AG20443 (cell line): ENCODE measurements at places on chromosomes 7 and 10.

- peak; percentile 75 for DNase-seq
These were observed 29.1 kb downstream of the GTF2IRD1 start for GRCh38 chr7:74482629-74483401.

DNA sequence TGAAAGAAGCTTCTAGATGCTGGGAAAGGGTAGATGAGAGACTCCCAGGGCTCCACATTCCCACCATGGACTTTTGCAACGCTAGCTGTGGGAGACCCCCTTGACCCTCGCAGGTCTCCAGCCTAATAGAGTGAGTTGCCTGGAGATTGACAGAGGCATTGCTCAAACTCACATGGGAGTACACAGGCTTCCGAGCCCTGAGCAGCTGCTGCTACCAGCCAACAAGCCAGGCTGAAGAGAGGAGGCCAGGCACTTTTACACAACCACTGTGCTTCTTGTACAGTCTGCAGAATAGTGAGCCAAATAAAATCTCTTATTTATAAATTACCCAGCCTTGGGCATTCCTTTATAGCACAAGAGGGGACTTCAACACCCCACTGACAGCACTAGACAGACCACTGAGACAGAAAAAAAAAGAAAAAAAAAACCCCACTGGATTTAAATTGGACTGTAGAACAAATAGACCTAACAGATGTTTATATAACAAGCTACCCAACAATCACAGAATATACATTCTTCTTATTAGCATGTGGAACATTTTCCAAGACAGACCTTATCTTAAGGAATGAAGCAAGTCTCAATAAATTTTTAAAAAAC, 146.2 kb downstream of the ZFAND4 start:
- DNase-seq = no peak

DNA sequence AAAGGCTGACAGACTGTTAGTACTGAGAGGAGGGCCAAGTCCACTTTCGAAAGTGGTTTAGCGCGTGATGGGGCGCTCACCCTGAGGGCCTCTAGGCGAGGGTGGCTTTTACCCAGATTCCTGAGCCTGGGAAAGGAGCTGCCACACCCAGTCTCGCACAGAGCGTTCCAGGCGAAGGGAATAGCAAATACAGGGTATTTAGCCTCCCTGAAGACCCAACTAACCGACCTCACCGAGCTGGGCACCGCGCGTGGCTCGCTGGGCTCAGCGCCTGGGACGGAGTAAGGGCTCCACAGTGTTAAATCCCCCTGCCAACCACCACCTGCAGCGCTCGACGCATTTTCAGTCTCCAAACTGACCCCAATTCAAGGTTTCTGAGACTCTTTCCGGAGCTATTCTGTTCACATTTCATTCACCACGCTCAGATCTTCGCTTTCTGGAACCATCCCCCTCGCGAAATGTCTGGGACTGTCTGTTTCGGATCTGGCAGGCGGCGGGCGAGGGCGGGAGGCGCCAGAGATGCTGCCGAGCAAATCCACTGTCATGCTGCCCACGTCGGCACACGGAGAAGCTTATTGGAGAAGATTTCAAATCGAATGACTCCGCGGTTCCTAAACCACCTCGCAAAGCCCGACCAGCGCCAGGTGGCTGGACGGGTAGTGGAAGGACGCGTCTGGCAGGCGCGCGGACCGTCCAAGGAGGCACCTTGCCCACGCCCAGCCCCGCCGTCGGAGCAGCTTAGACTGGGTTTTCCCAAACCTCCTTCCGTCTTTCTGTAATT, 1.4 kb upstream of the OSBPL3 start:
- DNase-seq = peak; percentile 72

- no peak for DNase-seq
These were observed 35.3 kb upstream of the MYL10 start for GRCh38 chr7:101664436-101664835.

DNA sequence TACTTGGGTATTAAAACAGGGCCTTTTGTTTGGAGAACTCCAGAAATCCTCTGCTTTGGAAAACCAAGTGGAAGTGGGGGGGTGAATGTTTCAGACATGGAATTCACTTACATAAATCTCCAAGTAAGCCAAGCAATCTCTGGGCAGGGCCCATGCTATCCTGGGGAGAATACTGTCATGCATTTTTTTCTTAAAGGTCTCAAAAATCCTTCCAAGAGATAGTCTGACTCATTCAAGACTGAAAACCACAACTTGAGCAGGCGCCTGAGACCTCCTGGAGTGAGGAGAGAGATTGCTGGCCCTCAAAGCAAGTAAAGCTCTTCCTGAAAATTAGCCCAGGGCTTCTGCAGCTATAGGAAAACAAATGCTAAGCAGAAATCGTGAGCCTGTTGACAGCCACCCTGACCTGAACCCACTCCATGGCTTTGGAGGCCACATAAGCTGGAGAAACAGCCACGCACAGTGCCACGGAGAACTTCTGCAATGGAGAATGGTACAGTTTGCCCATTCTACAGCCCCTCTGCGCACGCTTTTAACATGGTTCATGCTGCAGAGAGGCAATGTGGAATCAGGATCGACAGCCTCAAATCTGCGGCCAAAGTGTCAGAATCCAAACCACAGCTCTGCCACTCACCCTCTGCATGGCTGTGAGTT, 203.1 kb upstream of the AUTS2 start:
- DNase-seq = peak; percentile 91

- DNase-seq = no peak
These were observed 3.3 kb upstream of the SEC31B start for GRCh38 chr10:100522945-100523344.

- DNase-seq = peak; percentile 86
These were observed 238.9 kb downstream of the IPMK start for GRCh38 chr10:58028597-58029366.

DNA sequence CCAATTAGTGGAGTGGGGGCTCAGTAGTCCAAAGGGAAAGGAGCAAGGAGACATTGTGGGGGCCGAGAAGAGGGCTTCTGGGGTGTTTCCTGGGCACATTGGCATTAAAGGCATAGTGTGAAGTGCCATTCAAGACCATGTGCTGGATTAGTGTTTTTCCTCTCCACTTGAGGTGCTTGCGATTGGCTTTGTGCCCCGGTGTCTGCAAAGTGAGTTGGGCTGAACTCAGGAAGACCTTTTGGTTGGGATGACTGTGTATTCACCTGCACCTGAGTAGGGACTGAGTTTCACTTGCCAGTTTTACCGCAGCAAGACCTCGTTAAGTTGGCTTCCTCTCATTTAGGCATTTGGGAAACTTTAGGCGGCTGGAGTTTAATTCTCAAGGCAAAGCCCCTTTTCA, 73.0 kb downstream of the TCF7L2 start:
- DNase-seq = no peak

DNA sequence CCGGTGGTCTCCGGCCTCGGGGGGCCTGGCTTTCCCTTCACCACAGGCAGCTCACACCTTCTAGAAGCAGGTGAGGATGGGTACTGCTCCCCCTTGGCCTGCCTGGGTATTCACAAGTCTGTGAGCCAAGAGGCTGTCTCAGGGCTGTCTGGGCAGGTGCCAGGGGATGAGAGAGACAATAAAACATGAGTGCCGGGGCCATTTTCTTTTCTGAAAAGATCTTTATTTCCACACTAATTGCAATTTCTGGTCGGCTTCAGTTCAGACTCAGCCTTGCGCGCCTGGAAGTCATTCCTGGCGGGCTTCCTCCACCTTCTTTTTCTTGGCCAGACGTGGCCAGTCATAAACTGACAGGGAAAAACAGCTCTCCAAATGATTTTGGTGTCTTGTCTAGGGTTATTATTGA, 171.2 kb downstream of the ARHGAP12 start:
- DNase-seq = no peak

DNA sequence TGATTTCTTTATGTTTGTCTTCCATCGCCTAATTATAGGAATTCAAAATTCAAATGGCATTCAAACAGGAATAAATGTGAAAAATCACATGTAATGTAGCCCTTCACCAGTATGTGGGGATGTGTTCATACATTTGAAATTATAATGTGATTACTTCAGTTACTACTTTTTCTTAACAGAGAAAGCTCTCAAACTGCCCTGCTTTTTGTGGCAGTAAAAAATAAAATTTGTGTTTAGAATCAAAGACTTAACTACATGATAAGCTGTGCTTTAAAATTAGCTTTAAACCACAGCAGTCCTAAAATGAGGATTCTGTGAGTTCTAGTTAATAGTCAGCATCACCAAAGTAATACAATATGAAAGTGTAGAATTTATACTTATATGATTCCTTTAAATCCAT, 7.8 kb upstream of the HERC4 start:
- peak; percentile 40 for DNase-seq

GRCh38 chr7:33986451-33986850, 81.1 kb downstream of the BMPER start:
- no peak for DNase-seq

- peak; percentile 56 for DNase-seq
These were observed 30.3 kb downstream of the GSTO2 start for GRCh38 chr10:104299031-104299904.

- no peak for DNase-seq
These were observed 46.1 kb upstream of the MTPN start for GRCh38 chr7:136023134-136023869.

- DNase-seq = no peak
These were observed 49.4 kb downstream of the FRMPD2 start for GRCh38 chr10:48224979-48225560.

- DNase-seq = peak; percentile 20
These were observed 220.3 kb upstream of the STK17A start for GRCh38 chr7:43362652-43363034.

DNA sequence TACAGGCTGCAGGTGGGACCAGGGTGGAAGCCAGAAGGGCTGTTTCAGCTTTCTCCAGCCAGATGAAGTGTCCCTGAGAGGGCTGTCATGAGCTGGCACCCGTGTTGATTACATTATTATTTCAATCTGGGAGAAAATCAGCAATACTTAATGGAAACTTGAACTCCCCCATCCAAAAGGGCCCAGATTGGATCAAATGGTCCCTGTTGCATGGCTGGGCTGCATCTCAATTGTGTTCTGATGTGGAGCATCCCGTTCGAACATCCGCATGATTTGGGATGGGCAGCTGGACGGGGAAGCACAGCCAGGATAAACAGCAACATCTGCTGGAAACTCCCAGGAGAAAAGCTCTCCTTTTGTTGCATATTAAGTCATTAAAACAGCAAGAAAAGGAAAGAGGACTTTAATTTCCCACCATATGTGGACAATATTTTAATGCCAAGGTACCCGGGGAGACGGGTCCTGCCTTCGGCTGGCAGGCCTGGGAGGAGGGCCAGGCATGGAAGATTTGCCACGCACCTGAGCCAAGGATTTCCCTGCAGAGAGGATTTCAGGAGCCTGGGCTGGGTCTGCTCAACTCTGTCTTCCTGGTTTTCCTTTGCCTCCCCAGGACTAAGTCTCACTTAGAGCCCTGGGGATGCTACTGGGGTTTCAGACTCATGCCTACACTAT, 52.4 kb downstream of the NPTX2 start:
- DNase-seq = no peak

- DNase-seq = peak; percentile 11
These were observed 111.1 kb downstream of the MDFIC start for GRCh38 chr7:115032715-115033703.

DNA sequence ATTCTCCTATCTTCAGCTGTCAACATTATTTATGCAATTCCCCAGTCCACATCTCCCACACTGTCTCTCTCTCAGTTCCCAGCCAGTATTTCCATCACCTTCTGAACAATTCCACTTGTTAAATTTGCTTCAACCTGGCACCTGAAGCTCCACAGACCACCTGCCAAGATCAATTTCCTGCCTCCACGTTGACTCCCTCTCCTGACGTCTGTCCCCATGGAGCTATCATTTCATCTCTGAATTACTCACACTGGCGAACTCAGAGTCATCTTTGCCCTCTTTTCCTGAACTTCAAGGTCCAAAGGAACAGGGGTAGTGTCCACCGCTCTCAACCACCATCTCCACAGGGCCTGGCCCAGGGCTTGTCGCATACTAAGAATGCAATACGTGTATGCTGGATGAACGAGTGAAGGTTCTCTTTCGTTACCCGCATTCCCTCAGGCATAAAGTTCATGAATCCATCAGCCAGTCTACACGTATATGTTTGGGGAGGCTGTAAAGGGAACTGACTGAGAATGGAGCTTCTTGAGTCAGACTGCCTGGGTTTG, 183.3 kb downstream of the JCAD start:
- DNase-seq = no peak

- DNase-seq = no peak
These were observed 240.9 kb upstream of the KAT6B start for GRCh38 chr10:74585231-74586087.

- no peak for DNase-seq
These were observed 540.6 kb upstream of the TEX47 start for GRCh38 chr7:89336121-89336520.

- DNase-seq = no peak
These were observed 181.6 kb downstream of the NPSR1 start for GRCh38 chr7:34839645-34840044.

GRCh38 chr7:121237601-121238000, 91.2 kb upstream of the WNT16 start:
- no peak for DNase-seq
